Muscle of back (tissue), 13 donors: ENCODE measurements at places on chromosomes 5 and 9.
A peak's percentile ranks its signal among the peaks of the same experiment; 100 is the strongest.

- no peak for DNase-seq
These were observed 23.6 kb upstream of the CERCAM start for GRCh38 chr9:128396970-128397613.

GRCh38 chr5:6715758-6716628 is 2.8 kb downstream of the TENT4A start:
- no peak for DNase-seq

DNA sequence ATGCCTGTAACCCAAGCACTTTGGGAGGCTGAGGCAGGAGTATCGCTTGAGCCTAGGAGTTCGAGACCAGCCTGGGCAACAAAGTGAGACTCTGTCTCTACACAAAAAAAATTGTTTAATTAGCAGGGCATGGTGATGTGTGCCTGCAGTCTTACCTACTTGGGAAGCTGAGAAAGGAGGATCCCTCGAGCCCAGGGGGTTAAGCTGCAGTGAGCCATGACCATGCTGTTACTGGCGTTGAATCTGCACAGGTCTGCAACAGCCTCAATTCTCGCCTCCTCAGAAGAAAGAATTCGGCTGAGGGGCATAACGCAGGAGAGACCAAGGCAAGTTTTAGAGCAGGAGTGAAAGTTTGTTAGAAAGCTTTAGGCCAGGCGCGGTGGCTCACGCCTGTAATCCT is 18.0 kb downstream of the CCT5 start:
- DNase-seq: no peak

DNA sequence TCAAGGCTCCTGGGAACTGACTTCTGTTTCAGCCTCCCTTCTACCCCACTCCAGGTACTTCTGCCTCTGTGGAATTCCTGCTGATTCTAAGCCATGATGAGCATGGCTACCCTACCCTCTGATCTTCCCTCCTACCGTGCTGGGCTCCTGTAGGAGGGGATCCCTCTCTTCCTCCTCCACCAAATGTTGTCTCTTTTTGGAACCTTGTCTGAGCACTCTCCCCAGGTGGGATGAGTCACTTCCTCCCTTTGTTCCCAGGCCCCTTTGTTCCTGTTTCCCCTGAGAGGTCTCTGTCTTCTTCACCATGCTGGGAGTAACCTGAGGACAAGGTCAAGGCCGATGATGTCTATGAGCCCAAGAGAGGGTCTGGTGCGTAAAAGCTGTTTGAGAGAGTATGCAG is 213.2 kb downstream of the GABBR2 start:
- no peak for DNase-seq

DNA sequence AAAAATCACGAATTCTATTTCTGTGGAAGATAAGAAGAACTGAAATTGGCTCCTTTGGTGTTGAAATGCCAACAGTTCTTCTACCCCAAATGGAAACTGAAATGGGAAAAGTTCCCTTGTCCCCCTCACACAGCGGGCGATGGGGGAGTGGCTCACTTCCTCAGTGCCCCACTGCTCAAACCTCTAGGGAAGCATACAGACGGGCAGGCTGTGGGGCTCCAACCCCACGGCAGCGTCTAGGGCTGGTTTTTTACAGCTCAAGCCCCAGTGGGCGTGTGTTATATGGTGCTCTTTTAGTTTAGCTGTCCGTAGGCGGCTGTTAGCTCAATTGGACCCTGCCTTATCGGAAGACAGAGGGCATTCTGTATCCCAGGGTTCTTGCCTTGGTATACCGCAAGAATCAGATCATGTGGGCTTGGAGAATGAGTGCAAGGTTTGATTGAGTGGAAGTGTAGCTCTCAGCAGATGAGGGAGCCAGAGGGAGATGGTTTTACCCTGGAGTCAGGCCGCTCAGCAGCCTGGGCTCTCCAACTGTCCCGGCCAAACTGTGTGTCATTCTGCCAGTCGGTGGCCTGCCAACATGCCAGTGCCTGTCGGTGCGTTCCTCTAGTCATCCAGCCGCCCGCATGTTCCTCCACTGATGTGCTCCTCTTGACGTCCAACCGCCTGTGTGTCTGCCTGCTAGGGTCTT is 166.3 kb upstream of the ZNF608 start:
- DNase-seq: no peak

GRCh38 chr5:34687269-34688011 is 31.3 kb downstream of the RAI14 start:
- no peak for DNase-seq

DNA sequence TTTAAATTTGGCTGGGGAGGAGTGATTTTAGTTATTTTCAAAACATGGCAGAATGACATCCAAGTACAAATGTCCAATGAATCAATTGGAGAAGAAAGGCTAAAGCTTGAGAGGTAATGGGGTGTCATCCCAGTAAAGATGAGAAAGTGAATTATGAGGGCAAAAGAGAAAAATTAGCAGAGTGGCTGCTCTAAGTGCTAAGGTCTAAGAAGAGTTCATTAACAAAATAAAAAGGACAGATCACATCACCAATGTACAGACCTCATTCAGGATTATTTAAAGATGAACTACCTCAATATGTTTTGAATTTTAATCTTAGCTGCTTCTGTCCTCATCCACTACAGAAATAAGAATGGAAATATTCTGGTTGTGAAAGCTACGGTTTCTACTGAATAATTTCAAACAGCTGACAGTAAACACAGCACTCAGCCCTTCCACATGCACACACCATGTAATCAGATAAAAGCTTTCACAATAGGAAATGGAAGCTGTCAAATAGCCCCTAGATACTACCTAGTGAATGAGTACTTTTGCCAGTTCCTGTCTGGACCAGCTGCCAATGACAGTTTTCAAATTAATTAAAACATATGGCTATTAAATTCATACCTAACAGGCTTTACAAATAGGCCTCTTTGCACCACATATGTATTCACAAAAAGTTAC is 171.5 kb downstream of the SSBP2 start:
- DNase-seq: no peak

DNA sequence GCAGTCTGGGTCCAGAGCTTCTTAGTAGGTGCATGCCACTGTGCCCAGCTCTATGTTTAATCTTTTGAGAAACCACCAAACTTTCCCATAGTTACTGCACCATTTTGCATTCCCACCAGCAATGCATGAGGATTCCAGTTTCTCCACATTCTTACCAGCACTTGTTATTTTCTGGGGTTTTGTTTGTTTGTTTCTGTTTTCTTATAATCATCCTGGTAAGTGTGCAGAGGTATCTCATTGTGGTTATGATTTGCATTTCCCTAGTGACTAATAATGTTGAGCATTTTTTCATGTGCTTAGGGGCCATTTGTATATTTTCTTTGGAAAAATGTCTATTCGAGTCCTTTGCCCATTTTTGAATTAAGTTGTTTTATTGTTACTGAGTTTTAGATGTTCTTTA is 11.4 kb downstream of the FOXE1 start:
- DNase-seq: no peak

DNA sequence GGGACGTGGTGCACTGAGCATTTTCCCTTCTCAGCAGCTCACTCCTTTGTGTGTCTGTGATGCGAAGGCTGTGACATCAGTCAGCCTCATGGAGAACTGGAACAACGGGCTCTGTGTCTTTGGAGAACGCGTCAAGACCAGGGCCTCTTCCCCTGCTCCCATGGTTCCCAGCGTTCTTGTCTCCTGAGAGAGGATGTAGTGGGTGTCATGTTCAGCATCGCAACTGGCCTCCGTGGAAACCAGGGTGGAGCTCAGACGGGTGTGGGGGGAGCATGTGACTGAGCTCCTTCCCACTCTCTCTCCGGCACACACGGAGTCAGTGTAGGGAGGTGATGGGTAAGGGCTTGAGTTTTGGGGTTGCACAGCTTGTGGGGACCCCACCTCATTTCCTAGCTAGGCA is 59.7 kb downstream of the TENT4A start:
- DNase-seq: no peak

DNA sequence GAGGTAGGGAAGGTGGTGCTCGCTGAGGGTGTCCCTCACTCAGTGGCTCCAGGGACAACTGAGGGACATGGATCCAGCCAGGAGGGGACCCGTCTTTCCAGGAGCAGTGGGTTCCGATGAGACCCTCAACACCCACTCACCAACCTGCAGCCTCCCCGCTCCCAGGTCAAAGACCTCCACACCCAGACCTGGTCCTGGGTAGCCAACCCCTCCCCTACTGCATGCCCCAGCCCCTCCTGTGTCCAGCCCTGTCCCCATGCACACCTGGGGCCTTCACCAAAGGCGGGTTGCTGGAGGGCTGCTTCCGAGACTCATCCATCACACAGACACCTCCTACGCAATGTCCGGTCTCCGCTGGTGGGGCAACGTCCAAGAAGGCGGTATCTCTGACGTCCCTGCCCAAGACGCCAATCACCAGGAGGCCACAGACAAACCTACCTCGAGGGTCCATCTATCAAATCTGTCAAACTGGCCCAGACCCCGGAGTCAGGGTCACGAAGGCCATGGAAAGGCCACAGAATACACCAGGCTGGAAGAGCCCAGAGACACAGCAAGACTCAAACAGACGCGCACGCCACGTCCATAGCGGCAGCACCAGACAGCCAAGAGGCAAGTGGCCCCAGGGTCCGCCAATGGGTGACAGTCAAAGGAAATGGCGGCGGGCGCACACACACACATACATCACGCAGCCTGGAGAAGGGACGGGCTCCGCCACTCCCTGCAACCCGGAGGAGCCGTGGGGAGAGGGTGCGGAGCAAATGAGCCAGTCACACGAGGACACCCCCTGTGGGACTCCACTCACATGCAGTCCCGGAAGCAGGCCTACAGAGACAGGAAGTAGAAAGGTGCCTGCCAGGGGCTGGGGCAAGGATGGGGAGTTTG is 10.8 kb downstream of the NACC2 start:
- DNase-seq: no peak

DNA sequence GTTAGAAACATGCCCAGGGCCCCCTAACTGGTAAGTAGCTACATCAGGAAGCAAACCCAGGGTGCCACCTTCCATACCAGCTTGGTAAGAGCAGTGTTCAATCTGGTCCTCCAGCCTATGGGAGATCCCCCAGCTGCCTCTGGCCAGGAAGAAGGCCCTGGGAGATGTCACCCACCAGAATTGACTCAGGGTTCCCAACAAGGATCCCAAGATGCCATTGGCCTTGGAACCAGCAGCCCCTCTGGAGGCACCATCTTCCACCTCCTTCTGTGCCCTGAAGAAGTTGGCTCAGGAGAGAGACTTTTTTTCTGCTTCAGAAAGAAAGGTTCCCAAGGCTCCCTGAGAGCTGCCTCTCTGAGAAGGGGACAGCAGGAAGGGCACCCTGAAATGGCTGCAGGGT is 56.6 kb upstream of the IL17B start:
- DNase-seq: no peak

DNA sequence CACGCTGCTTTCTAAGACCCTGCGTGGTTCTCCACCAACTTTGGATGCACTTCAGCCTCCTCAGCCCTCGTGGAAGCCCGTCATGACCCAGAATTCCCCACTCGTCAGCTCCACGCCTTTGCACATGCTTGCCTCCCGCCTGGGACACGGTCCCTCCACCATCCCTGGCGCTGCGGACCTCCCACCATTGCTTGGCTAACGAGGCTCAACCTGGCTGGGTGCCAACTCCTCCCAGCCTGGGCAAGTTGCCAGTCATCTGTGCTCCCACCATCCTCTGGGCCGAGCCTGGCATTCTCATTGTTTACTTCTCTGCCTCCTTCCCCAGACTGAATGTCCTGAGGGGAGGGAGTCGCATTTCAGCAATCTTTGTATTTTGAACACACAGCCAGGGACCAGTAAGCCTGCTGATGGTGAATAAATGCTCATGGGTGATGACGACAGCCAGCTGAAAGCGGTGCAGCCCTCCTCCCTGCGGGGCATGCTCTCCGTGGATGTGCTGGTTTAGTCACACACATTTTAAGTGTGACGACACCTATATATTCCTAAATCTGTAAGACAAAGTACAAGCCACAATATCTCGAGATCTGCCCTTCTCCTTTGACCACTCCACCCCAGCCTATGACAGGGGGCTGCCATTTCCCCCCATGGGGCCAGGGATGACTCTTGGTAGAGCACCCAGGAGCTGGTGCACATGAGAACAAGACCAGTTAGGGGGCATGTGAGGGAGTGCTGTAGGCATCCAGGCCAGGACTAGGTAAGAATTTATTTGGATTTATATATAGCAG is 37.6 kb downstream of the ANKRD33B start:
- peak; percentile 81 for DNase-seq

GRCh38 chr9:126365780-126366179 is 39.2 kb downstream of the MVB12B start:
- no peak for DNase-seq

DNA sequence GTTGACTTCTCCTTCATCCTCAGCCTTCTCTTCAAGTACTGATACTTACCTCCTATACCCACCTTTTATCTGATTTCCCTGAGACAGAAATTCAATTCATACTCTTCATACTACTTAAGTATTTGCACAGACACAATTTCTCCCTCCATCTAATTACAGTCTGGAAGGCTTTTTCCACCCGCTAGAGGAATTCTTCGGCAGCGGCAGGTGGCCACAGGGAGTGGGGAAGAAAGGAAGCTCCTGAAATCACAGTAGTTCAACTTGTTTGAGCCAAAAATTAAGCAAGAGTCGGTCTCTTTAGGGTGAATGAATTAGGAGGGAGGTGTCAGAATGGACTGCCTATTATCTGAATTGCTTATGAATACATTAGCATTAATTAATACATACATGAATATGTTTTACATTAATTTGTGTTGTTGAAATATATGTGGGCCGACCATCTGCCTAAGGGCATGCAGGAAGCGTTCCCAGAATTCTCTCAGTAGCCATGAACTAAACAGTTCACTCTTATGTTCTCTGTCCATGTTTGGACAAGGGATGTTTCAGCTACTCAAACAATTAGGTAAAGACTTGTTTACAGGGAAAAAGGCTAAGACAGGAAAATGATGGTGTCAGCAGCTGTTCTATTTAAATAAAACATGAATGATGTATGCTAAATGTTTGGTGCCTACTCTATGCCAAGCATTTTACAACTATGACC is 101.4 kb upstream of the SMARCA2 start:
- no peak for DNase-seq

DNA sequence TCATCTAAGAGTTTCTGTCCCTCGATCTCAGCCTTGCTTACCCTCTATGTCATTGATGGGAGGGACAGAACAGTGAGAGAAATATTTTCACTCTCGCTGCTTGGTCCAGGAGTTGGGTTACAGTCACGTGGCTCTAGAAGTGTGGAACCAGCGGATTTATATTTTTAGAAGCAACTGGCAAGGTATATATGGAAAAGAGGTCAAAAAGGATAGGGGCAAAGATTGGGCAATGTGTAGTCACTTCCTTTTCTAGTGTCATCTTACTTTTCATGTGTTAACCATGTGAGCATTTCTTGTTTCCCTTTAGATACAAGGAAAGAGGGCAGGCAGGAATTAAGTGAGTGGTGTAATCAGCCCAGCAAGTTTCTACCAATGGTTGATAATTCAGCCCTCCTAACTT is 111.5 kb upstream of the ZNF366 start:
- no peak for DNase-seq

- no peak for DNase-seq
These were observed 23.9 kb downstream of the LECT2 start for GRCh38 chr5:135930949-135931295.

DNA sequence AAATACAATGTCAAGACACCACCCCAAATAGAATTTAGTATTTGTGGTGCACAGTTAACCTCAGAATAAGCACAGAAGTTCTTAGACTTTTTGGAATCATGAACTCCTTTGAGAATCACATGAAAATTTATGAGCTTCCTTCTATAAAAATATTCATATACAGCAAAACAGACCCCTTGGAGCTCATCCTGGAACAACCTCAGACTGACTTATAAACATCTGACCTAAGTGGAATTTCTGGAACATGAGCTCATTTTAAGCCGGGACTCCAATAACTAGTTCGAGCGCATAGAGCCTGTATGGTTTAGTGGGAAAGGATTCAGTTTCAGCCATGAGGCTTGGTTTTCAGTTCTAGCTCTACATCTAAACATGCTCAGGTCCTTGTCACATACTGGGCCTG is 192.3 kb downstream of the DEPDC1B start:
- peak; percentile 68 for DNase-seq

- no peak for DNase-seq
These were observed 86.4 kb downstream of the MED10 start for GRCh38 chr5:6291961-6292360.
